Hypothalamus (tissue), 51 donors: ENCODE measurements at places on chromosomes 4 and X.

DNA sequence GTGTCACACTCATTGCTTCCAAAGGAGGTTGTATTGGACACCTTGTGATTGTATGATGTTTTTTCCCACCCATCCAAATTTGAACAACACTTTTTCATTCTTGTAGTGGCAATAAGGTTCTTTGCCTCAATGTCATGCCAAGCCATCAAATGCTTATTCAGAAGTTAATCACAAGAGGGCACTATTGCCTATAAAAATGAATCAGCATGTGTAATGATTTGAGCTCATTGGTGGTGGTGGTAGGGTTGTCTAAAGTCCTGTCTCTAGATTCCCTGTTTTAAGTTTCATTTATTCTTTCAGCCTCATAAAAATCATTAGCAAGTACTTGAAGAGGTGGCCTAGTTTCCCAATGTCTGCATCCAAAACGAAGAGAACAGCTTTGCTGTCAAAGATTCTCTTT, 37.0 kb downstream of the IRS4 start:
- DNase-seq, result no peak

DNA sequence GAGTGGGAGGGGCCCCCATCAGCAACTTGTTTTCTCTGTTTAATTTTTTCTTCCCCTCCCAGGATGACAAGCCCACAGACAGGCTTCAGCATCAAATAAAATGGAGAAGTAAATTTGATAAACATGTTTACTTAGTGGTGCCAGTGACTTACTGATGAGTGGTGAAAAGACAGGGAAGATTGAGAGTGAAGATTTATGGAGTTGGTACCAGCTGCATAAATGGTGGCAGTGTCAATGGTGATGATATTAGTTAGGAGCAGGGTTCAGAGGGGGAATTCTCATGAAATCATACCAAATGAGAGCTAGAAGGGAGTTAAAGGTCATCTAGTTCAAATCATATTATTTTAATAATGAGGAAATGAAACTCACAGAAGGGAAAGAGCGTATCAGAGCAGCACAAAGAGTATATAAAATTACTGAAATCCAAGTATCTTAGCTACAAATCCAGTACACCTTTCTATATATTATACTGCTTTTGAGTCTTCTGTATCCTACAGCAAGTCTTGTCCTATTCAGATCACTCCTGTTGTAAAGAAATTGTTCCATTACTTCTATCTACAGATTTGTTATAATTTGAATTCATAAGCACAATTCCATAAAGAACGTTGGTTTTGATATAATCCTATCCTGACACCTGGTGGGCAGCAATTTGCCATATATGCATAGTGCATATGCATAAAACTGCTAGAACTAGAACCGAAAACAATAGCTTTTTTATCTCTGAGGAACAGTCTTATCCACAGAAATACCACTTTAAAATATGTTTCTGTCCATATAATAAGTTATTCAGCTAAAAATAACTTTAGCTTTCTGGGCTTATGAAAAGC, 5.0 kb downstream of the P2RY10 start:
- DNase-seq, result no peak

DNA sequence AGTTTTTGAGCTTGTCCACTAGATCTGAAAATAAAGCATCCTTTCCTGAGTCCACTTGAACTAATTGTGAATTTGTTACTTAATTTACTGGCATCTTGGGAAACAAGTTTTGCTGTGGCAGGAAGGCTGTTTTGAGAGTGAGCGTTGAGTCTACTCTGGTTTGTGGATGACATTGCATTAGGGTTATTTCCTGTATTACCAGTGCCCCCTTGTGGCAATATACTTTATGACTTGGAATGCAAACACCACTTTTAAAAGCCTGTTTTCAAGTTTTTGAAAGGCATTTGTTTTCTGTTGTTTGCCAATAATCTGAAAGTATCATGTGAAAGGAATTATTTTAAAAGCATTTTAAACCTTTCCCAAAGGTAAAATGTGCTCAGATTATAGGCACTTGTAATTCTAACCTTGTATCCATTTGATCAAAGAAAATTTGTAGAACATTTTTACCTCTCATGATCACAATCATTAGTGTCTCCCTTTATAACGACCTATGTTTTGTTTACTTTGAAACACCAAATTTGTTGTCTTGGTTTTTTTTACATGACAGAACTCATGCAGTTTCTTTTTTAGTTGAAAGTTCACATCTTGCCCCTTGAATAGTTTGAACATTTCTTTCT, 18.0 kb upstream of the CYP2U1 start:
- DNase-seq, result no peak

DNA sequence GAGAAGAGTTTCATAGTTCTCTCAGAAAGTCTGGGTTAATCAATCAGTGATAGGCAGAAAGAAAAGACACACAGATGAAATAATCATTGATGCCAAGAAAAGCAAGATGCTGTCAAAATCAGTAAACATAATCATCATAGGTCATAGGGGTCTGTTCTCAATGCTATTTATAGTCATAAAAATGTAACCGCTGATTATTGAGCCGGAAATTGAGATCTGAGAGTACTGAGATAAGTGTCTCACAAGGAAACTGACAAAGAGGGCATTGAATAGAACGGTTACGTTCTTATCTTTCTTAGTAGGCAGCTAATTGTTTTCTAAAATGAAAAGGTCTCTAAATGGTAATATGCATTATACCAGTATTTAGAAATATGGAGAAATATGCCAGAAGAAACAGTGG, 1686.1 kb upstream of the AGA start:
- no peak for DNase-seq

GRCh38 chr4:163665521-163666331, 171.2 kb downstream of the TMA16 start:
- DNase-seq, result no peak

DNA sequence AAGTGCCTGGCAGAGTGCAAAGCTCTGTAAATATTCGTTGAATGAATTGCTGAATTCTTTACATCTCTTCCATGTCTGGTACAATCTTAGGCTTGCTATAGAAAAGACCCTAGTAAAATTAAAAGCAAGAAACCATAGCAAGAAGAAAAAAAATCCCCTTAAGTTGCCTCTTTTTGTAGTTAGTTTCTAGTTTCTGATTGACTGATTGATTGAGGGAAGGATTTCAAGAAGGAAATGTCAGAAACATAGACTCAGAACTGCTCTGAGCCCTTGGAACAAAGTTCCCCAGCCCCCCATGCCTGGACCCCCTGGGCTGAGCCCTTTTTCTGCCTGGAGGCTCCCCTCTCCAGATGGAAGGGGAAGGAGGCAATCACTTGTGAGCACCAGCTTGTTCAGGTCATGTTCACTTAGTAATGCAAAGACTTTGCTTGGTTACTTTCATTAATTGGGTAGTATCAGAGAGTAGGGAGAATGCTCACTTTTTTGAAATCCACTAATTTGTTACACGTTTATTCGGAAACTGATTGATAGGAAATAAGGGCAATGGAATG, 35.6 kb downstream of the DAPP1 start:
- no peak for DNase-seq

DNA sequence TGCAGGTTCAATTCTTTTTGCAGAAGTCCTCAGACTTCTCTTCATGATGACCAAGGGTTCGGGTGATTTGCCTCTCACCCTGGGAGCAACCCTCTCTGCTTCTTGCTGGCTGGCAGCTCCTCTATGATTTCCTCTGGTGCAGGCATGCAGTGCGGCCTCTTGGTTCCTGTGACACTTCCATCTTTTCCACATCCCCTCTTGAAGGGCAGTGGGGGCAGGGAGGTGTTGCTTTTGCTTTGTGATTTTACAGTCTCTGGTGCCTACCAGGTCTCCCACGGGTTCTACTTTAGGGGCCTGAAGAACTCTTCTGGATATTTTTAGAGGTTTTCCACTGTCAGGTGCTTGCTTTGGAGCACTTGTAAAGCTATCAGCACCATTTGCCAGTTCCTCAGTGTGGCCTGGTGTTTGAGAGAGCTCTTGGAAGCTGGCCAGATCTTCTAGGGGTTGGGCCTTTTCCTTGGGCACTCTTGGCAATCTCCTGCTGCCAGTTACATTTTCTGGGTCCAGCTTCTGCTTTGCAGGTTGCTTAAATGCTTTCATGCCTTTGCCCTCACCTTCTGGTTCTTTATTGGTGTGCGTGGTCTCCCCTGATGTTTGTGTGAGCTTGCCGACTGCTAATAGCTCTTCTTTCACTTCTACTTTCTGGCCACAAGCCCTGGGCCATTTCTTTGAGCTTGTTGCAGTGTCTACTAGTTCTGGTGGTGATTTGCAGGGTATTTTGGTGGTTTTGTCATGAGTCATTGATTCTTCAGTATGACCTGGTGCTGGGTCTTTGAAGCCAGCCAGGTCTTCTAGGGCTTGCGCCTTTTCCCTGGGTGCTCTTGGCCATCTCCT, 11.5 kb upstream of the CHST7 start:
- DNase-seq, result no peak

DNA sequence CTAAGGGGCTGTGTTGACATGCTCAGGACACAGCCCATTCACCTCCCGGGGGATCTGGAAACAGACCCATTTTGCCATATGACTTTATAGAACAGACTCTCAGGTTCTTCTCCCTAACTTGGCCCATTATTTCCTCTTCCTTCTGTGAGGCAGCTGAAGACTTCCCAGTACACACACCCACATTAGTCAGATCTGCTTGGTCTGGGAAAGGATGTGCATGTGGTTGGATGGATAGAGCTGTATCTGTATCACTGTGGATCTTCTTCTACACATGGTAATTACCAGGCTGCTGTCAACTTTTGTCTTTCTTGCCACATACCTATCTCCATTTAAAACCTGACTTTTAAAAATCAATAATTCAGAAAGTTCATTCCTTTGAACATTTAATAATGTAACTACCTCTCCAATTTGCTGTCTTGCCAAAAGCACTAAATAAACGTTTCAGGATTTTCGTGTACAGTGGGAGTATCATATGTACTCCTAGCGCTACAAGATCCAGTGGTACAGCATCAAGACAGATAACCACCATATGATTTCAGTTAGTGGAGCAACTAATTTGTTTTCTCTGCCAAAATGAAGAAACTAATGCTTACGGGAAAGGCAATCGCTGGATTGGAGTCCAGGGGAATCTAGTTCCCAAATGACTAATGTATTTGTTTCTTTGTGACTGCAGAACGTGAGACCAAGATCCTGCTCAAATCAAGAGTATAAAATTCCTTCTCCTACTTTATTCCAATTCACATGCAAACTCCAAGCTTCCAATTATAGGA, 134.1 kb upstream of the MAP3K15 start:
- no peak for DNase-seq
